ENCODE measurements at places on chromosomes 13 and 19.

DNA sequence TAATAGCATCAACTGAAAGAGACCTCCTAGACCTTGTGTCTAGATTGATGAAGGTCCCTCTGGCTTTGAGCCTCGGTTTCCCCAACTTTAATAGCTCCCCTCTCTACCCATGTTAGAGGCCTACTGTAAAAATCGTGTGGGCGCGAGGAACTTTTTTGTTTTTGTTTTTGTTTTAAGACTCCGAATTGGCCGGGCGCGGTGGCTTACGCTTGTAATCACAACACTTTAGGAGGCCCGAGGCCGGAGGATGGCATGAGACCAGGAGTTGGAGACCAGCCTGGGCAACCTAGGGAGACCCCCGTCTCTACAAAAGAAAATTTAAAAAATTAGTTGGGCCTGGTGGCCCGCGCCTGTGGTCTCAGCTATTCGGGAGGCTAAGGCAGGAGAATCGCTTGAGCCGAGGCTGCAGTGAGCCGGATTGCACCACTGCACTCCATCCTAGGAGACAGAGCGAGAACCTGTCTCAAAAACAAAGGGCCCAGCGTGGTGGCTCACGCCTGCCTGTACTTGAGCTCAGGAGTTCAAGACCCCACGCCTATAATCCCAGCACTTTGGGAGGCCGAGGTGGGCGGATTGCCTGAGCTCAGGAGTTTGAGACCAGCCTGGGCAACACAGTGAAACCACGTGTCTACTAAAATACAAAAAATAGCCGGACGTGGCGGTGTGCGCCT, 858 bp upstream of the PPP6R1 start:
- DNase-seq: no peak

DNA sequence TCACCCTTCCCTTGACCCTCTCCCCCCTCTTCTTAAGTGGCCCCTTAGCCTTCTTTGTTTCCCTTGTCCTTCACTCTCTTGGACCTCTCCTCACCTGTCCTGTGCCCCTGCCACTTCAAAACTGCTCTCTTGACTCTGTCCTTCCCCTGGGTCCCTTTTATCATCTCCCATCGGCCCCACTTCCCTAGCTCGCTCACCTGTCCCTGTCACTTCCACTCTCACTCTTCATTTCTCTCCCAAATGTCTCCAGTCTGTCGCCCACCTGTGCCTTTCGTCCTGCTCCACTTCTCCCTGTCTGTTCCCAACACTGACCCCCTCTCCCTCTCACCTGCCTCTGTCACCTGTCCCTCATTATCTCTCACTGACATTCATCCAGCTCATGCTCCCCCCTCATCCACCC, 699 bp downstream of the IFNL1 start:
- no peak for DNase-seq

- DNase-seq: no peak
These were observed 407 bp downstream of the RAB3A start for GRCh38 chr19:18203408-18203862.

- no peak for DNase-seq
These were observed 4.9 kb upstream of the OLFM2 start for GRCh38 chr19:9941231-9941630.

DNA sequence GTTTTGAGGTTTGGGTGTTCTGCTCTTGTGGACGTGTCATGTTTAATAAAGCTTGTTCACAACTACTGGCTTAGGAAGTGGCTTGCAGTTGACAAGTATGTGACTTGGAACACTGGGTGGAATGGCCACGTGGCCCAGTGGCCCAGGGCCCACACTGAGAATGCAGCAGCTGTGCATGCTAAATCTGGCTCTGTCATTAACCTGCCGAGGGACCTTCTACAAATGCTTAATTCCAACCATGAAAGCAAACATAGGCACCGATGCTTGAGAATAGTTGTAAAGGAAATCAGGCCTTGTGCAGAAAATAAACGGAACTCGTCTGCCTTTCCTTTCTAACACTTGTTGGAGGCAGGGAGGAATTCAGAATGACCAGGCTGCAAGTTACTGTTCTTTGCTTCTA, 11.6 kb upstream of the CLDN10 start:
- DNase-seq: no peak

- DNase-seq: no peak
These were observed 17.3 kb upstream of the DCLK1 start for GRCh38 chr13:36148446-36148845.

DNA sequence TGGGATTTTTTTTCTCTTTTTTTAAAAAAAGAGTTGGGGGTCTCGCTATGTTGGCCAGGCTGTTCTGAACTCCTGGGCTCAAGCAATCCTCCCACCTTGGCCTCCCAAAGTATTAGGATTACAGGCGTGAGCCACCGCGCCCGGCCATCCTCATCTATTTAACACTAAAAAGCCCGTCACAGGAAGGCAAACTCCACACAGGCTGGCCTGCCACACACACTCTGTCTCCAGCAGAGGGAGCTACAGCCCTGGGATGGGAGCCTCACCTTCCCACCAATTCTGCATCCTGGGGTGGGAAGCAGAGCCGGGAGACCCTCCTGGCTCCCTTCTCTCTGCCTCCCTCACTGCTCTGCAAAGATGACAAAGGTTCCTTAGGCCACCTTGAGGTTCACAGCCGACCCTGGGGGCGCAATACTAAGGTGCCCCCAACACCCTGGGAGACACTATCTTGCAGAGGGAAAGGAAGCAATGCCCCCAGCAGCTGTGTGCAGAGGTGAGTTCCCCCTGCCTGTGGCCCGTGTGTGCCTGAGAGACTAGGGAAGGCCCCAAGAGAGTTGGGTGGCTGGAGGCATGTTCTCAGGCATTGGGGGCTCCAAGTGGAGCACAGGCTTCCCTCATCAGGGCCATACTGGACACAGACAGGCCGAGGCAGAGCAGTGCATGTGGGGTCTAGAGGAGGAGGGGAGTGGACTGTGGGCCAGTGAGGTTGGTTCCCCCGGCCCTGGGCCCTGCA, 27.4 kb upstream of the TIMM44 start:
- DNase-seq: no peak

DNA sequence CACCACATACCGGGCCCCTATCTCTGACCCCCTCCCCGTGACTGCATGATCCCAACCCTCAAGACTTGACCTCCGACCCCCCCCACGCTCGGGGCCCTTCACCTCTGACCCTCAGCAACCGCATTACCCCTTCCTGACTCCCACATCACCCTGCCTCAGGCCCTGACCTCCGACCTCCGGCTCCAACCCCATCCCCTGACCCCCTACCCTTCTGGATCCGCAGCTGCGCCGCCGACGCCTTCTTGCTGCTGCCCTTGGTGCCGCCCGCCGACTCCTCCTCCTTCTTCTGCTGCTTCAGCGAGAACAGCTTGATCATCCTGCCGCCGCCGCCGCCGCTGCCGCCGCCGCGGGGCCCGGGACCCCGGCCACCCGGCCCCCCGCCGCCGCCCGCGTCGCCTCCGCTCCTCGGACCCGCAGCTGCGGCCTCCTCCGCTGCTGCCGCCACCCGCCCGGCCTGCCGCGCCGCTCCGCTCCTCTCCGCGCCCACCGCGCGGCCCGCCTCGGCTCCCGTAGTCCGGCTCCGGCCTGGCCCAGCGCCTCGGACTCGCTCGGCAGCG, at the start of gene UBE2M:
TSS of gene UBE2M (minus strand) at position 546 of the 557 bp plus-strand sequence. CDS start at position 316, 230 bp downstream.
- DNase-seq: no peak

DNA sequence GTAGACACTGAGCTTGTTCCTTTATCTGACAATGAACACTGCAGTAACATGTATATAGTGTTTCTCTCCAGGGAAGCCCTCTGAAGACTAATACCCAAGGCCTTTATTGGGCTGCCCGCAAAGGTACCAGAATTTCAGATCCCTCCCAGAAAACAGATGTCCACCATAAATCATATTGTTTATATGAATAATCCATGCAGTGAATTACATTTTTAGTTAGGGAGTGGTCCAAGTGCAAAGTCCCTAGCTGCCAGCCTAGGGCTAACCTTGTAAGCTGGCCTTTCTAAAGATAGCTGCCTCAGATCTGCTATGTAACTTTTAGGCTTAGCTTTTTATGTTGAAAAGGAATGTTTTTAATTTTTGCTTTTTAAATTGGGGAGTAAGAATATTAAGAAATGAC, 44.7 kb downstream of the TDRD3 start:
- DNase-seq: no peak

DNA sequence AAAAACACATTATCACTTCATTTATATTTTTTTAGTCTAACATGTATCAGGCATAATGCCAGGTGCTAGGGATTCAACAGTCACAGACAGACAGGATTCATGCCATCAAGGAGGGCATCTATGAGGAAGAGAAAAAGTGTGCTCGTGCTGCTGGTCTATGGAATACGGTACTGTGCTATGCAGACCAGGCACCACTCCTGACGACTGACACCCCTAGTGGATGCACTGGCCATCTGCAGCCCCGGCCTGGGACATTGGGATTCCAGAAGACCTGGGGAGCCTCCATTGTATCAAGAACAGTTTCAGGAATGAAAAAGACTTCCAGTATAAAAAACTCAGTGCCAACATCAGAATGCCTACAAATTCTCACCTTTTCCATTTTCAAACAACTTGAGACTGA, 94.0 kb downstream of the KLF12 start:
- peak; percentile 16 for DNase-seq

- DNase-seq: no peak
These were observed 304.4 kb downstream of the SUCLA2 start for GRCh38 chr13:47696674-47697073.

DNA sequence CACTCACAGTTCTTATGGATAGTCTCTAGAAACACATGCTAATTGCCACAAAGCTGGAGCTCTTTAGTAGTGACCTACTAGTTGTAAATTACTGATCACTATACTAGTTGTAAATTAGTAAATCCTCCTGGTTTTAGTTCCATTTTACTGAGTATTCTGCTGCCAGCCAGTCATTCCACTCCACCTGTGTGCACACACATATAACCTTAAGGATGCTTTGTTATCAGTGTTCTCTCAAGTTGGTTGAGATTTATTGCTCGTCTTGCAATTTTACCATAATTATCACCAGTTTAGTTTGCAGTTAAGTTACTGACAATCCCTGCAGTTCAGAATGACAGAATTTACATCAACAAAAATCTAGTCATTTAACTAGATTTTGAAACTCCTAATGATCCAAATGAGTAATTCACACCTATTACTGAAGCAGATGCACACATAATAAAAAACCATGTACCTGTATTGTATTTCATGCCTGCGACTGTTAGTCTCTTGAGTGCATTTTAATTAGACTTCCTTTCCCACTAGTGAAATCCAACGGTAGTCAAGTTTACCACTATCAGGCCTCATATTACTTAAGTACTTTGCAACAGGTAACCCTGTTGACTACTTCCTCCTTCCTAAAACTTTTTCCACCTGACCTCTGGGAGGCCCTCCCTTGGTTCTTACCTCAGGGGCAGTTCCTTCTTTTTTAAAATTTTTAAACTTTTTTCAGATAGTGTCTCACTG, 7.6 kb downstream of the TPT1 start:
- no peak for DNase-seq

DNA sequence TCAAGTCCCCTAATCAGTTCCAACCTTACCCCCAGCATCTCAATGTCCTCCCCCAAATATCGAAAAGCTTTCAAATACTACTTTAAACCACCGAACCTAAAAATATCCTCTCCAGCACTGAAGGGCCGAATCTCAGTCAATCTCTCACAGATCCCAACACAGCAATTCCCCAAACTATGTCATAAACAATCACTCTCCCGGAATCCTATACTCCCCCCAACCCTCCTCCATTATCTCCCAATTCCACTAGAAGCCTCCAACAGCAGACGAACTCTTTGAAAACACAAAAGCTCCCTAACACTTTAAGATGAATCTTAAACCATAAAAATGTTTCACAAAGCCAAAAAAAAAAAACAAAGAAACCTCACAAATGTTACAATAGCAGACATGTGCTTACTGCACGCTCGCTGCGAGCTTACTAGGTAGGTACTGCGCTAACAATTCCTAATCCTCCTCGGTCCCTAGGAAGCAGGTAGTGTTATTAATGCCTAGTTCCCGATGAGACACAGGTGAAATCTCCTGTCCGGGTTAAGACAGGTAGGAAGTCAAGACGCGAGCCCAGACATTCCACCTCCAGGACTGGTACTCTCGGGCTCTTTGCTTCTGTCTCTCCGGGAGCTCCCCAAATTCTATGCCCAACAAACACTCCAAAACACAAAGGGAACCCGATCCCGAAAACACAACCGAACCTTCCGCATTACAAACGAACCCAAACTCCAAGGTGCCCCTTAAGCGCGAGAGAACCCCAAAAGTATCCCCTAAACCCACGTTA, 14.2 kb downstream of the FBXO46 start:
- peak; percentile 29 for DNase-seq

DNA sequence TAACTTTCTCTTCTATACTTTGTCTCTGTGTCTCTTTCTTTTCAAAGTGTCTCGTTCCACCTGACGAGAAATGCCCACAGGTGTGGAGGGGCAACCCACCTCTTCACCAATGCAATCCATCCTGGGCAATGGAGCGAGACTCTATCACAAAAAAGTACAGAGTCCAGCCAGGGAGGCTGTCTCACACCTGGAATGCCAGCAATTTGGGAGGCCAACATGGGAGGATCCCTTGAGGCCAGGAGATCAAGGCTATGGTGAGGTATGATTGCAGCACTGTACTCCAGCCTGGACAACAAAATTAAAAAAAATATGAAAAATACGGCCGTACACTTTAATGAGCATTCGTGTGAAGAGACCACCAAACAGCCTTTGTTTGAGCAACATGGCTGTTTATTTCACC, 2.8 kb upstream of the ZNF600 start:
- no peak for DNase-seq

DNA sequence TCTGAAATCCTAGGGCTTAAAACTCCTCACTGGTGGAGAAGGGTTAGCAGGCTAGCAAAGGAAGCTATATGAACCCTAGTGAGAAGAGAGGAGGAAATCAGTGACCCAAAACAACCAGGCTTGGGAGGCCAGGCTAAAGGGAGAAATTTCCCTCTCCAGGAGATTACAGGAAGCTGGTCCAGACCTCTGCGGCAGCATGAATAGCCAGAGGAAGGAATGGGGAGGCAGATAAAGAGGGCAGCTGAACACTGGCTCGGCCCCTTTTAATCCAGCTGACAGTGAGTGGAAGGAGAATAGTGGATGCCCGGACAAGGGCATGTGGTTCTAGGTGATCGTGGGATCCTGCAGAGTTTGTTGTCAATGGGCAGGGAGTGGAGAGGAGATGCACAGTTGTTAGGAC, 130.6 kb downstream of the COG6 start:
- no peak for DNase-seq

DNA sequence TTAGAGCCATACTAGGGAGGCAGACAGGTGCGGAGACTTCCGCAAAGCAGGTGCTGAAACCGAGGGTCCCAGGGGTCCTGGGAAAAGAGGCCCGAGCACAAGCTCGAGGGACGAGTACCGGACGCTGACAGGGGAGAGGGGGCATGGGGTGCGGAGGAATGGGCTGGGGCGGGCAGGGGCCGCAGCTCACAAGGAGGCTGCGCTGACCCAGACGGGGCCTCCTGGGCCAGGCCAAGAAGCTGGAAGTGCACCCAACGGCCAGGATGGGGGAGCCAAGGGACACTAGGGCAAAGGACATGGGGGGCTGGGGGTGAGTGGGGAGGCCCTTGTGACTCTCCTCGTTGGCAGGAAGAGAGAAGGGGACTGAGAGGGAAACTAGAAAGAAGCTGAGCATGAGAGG, 1.8 kb downstream of the POLR2E start:
- no peak for DNase-seq

DNA sequence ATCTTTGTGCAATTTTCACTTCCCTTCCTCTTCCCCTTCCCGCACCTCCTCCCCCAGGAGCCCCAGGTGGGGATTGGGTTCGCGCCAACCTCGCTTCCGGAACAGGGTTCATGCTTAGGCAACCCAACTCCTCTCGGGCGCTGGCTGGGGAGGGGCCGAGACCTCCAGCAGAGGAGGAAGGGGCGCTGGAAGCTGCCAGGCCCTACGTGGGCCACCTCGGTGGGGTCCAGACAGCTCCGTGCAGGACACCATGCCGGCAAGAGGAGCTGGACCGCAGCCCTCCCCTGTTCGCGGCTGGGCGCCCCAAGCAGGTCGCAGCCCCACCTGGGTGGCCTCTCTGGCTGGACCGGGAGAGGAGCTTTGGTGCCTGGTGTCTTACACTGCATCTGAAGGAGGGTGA, 91.1 kb downstream of the SPACA7 start:
- DNase-seq: no peak

Measured in stimulated activated naive CD8-positive, alpha-beta T cell treated with anti-CD3 and anti-CD28 coated beads, Interleukin-15, amount 100 ng/mL, for 72 hours (primary cell).